Hypothalamus (tissue), 51 donors: ENCODE measurements at places on chromosomes 4 and X.

GRCh38 chr4:34771632-34772031 is 1472.7 kb downstream of the ARAP2 start:
- no peak for DNase-seq

DNA sequence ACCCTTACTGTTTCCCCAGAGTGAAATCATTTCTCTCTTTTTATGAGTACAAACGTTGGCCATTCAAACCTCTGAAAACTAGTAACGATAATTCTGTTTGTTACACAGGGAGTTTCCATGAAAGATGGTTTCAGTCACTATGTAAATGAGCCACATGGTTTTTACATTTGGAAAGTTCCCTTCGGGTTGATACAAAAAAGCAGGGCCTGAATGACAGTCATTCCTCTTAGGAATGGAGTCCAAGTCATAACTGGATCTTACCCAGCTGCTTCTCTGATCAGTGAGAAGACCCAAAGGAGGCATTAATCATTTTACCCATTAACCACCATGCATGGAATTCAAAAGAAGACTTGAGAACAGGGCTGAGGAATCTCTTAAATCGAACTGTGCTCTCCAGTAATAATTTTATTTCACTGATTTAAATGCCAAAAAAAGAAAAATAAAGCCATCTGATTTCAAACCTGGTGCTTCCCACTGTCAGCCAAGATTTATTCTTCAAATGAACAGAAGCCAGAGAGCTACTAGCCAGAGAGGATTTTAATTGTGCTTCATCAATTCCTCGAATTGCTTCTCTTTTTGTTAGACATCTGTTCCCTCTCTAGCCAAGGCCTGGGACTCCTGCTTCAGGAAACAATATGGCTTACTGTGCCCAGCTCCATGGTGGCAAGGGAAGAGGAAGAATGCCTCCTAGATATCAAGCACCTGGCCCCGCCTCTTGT is 3.2 kb downstream of the SOWAHB start:
- DNase-seq = no peak

- DNase-seq = no peak
Measured at GRCh38 chr4:139642364-139642763, 23.3 kb upstream of the MGST2 start.

GRCh38 chrX:20388594-20388993 is 121.9 kb upstream of the RPS6KA3 start:
- DNase-seq = no peak
